Esophagus squamous epithelium (tissue), 5 donors: ENCODE measurements at places on chromosomes 16 and 17. TPM values are rescaled to one million over a fixed set of nuclear protein-coding genes. Genes with fewer than 3 reads are reported as not detected.

DNA sequence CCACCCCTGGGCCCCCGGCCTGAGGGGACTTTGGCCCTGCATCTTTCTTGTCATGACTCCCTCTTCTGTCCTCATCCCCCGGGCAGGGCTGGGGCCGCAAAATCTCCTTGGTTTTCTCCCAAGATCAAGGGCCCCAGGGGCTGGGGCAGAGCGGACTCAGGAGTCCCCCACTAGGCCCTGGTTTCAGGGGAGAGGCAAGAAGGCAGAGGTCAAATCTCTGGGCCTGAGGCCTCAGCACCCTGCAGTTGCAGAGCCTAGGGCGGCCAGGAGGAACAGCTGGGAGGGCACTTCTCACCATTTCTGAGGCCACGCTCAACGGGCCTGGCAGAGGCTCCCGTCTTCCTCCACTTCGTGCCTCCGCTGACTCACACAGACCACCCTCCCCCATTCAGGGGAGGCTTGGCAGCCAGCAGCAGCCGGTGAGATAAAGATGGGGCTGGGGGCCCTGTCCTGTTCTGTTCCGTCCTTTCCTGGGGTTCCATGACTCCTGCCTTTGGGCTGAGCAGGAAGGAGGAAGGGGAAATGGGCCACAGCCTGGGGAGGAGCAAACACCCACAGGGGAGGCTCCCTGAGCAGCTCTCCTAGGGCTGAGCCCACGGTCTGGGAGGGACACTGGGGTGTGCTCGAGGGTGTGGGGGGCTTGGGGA is 12.4 kb downstream of the ZSCAN10 start:
- H3K4me3 ChIP-seq: peak overlapping the region; percentile 48
- H3K27ac ChIP-seq: peak overlapping the region; percentile 30
- H3K4me1 ChIP-seq: peaks cover 23% of the 10 kb centered on the region

- H3K4me1 ChIP-seq: no peaks in the 10 kb centered on the region
- DNase-seq: no peak
- H3K27me3 ChIP-seq: no peaks in the 10 kb centered on the region
- no peak overlapping the region for H3K27ac ChIP-seq
- H3K4me3 ChIP-seq: no peak overlapping the region
Measured at GRCh38 chr16:22132801-22133200, 29.5 kb upstream of the SDR42E2 start.

DNA sequence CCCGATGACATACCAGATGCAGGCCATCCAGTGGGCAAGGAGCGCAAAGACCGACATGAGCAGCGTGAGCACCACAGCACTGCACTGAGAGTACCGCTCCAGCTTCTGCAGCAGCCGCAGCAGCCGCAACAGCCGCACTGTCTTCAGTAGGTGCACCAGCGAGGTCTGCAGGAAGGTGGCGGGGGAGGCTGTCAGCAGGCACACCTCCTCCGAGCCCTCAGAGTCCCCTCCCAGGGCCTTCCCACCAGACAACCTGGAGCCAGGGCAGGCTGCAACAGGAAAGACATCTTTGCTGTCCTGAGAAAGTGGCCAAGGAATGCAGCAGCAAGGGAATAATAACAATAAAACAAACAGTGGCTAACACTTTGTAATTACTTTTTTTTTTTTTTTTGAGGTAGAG is 9.1 kb downstream of the KCNH4 start:
- H3K27me3 ChIP-seq: no peaks in the 10 kb centered on the region
- H3K36me3 ChIP-seq: no peaks in the 10 kb centered on the region
- no peak for DNase-seq
- peaks cover 10% of the 10 kb centered on the region for H3K4me1 ChIP-seq
- no peak overlapping the region for H3K4me3 ChIP-seq

DNA sequence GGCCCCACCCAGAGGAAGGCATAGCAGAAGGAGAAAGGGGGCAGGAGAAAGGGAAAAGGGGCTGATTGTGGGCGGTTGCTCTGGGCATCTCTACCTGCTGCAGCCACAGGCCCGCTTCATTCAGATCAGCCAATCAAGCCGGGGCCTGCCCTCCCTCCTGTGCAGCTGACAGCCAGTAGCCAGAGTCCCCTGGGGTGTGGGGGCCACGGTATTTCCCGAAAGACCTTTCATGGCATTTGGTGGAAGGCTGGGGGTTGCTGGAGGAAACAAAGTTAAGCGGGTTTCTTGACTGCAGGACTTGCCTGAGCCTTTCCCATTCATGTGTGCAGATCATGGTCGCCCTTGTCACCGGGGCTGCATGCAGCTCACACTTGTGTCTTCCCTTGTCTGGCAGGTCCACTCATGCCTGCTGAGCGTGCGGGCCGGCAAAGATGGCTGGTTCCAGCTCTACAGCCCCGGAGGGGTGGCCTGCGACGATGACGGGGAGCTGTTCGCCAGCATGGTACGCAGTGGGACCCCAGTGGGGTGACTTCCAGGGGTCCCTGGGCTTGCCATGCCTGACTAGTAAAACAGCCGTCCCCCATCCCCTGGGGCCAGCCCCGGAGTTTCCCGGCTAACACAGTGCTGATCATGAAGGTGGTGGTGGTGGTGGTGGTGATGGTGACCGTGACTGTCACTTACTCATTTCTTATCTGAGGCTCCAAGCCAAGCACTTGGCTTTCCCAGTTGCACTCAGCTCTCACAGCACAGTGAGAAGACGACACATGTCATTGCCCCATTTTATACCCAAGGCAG is 82.7 kb upstream of the PLCG2 start:
- H3K4me3 ChIP-seq: no peak overlapping the region
- H3K4me1 ChIP-seq: peaks cover 29% of the 10 kb centered on the region
- H3K27me3 ChIP-seq: no peaks in the 10 kb centered on the region
- DNase-seq: no peak

GRCh38 chr16:66165879-66166278 is 200.6 kb upstream of the CDH5 start:
- H3K27me3 ChIP-seq: peaks cover 2% of the 10 kb centered on the region
- H3K4me1 ChIP-seq: no peaks in the 10 kb centered on the region
- no peaks in the 10 kb centered on the region for H3K36me3 ChIP-seq

DNA sequence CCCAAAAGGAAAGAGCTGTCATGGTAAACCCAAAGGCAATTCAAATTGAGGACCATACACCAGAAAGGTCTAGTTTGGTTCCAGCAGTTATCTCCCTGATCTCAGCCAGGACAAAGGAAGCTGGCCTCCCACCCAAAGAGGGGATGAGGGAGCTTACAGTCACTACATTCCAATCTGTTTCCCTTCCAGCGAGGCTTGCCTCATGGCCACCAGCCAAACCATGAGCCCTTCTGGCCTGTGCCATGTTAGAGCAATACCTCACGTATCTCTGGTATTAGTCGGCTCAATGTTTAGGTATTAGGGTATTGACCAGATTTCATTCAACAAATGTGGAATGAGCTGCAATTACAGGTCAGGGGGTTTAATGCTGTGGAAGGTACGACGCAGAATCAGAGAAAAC is 8.4 kb downstream of the NDUFAB1 start:
- no peak overlapping the region for H3K4me3 ChIP-seq
- H3K36me3 ChIP-seq: peaks cover 49% of the 10 kb centered on the region
- H3K27me3 ChIP-seq: no peaks in the 10 kb centered on the region
- DNase-seq: no peak

DNA sequence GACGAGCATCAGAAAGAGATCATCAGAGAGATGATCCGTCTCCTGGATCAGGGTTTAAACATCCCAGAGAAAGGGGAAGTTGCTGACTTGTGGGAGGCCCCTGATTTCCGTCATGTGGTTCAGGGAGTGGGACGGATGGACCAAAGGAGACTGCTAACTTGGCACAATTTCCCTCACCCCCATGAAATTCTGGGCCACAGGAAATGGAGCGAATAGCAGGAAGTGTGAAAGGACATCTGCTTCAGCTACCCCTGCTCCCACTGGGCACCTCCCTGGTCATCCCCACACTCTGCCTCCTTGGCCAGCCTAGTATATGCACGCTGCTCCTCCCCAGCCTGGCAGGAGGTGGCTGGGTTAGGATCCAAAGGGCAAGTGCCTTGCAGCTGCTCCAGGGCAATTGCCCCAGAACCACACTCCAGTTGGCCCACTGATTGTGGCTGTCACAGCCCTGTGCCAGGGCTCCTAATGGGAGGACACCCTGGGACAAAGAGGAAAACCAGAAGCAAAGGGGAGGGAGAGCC is 1.3 kb downstream of the ARRB2 start:
- peak overlapping the region; percentile 78 for H3K4me3 ChIP-seq
- no peak overlapping the region for H3K27ac ChIP-seq
- no peaks in the 10 kb centered on the region for H3K36me3 ChIP-seq
- peaks cover 5% of the 10 kb centered on the region for H3K4me1 ChIP-seq
- no peak for DNase-seq

GRCh38 chr17:58531661-58532554 is 17.5 kb upstream of the MTMR4 start:
- H3K4me1 ChIP-seq: peaks cover 47% of the 10 kb centered on the region
- H3K4me3 ChIP-seq: peak overlapping the region; percentile 78
- no peak for DNase-seq
- no peak overlapping the region for H3K27ac ChIP-seq

GRCh38 chr16:87963400-87963799 is 12.2 kb downstream of the BANP start:
- H3K4me3 ChIP-seq: no peak overlapping the region
- no peak overlapping the region for H3K27ac ChIP-seq
- peaks cover 15% of the 10 kb centered on the region for H3K4me1 ChIP-seq
- no peaks in the 10 kb centered on the region for H3K27me3 ChIP-seq
- peaks cover 8% of the 10 kb centered on the region for H3K36me3 ChIP-seq

GRCh38 chr16:79083508-79084299 is 516.8 kb downstream of the MAF start:
- no peak for DNase-seq
- H3K27ac ChIP-seq: no peak overlapping the region
- no peak overlapping the region for H3K4me3 ChIP-seq
- H3K4me1 ChIP-seq: no peaks in the 10 kb centered on the region
- no peaks in the 10 kb centered on the region for H3K27me3 ChIP-seq

GRCh38 chr16:70661534-70661917 is 15.2 kb downstream of the IL34 start:
- H3K36me3 ChIP-seq: peaks cover 34% of the 10 kb centered on the region
- no peak overlapping the region for H3K4me3 ChIP-seq
- H3K4me1 ChIP-seq: peaks cover 21% of the 10 kb centered on the region

DNA sequence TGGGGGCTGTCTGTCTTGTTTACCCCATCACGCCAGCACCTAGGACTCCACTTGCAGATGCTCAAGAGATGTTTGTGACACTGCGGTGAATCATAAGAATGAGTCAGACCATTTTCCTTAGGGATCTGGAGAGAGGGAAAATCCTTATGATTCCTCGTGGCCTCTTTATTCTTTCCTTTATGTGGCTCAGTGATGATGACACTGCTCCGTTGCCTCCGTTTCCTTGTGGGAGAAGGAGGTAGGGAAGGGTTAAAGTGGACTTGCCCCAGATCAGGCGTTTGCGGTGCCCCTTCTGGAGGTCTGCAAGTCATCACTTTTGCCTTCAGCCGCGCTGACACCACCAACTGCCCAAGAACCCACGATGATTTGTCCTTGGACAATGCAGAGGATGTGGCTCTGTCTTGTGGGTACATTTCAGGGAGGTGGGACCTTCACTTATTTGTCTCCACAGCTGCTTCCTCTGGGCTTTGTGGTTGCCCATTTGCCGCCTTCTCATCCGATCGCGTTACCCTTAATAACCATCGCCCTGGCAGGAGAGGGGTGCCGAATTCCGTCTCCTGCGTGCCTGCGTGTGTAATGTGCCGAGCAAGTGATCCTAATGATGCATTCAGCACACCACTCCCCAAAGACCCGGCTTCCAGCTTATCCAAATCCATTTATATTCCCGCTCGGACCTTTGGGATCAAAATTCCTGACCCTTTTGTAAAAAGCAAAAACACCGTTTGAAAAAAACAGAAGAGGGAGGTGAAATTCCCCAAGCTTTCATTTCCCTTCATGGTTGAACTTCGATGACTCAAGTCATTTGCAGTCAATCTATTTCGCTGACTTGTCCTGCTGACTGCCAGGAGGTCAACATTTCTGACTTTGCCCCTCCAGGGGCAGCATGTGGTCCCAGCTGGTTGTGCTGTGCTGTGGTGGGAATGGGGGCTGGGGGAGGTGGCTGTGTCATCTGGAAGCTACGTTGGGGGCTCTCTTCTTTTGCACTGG is 87.2 kb upstream of the IRX3 start:
- H3K27ac ChIP-seq: no peak overlapping the region
- no peaks in the 10 kb centered on the region for H3K4me1 ChIP-seq
- H3K27me3 ChIP-seq: no peaks in the 10 kb centered on the region
- H3K36me3 ChIP-seq: no peaks in the 10 kb centered on the region
- DNase-seq: no peak

GRCh38 chr16:20995711-20996110 is 95.1 kb downstream of the LYRM1 start:
- no peak overlapping the region for H3K4me3 ChIP-seq
- H3K27ac ChIP-seq: no peak overlapping the region
- no peaks in the 10 kb centered on the region for H3K36me3 ChIP-seq
- no peaks in the 10 kb centered on the region for H3K4me1 ChIP-seq

DNA sequence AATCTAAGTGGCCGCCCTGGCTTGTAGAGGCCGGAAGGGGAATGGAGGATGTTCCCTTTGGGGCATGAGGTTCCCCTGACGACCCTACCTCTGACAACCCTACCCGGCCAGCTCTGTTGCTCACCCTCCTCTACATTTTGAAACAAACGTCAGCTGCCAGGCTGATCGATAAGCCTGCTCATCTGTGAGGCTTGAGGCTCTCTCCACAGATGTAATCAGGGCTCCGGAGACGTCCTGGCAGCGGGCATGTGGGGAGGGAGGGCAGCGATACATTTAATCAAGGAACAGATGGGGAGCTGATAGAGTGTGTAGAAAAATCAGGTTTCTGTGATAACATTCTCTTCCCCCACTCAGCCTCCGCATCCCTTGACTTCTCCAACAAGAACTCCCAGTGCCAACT is 212.3 kb upstream of the SDK2 start:
- H3K36me3 ChIP-seq: no peaks in the 10 kb centered on the region
- H3K4me3 ChIP-seq: no peak overlapping the region
- peak overlapping the region; percentile 58 for H3K27ac ChIP-seq
- H3K4me1 ChIP-seq: peaks cover 9% of the 10 kb centered on the region
- no peaks in the 10 kb centered on the region for H3K27me3 ChIP-seq
- DNase-seq: no peak

DNA sequence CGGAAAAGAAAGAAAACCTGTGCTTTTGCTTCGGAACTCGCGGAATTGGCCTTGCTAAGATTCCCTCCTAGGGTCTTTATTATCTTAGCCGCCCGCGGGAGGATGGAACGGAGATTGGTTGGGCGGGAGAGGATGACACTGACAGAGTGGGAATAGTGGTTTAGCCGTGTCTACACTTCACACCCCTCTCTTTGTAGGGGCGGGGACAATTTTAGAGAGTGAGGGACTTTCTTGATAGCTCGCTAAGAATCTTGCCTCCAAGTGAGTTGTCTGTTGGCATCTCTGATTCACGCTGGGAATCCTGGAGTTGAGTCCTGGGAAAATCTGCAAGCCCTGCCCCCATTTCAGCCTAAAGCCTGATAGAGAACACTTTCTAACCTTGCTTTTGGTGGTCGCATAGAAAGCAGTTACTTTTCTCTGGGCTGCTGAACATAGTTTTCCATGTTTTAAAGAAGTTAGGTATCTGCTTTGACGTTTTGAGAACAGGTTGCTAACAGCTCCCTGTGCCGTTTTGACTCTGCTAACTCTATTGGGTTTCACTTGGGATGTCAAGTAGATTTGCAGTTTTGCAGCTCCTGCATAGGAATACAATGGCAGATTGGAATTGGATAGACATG is 697 bp downstream of the NOL11 start:
- peak overlapping the region; percentile 93 for H3K4me3 ChIP-seq
- H3K4me1 ChIP-seq: peaks cover 8% of the 10 kb centered on the region
- DNase-seq: no peak
- H3K27me3 ChIP-seq: no peaks in the 10 kb centered on the region

- DNase-seq: no peak
- H3K36me3 ChIP-seq: peaks cover 21% of the 10 kb centered on the region
- no peaks in the 10 kb centered on the region for H3K27me3 ChIP-seq
- peaks cover 16% of the 10 kb centered on the region for H3K4me1 ChIP-seq
- H3K27ac ChIP-seq: no peak overlapping the region
Measured at GRCh38 chr16:31085411-31085810, 3.3 kb downstream of the PRSS53 start.

The C17orf78 gene
- total RNA-seq: not detected

The HAS3 gene
- total RNA-seq: 40.3 TPM

The SLC38A7 gene
- 11.3 TPM for total RNA-seq

The ST6GALNAC1 gene
- total RNA-seq: 10.6 TPM

The GH1 gene
- total RNA-seq: not detected
